ENCODE measurements at places on chromosomes 7 and 10.

GRCh38 chr7:77368974-77369373 lies 47.2 kb downstream of the GSAP start:
- DNase-seq: no peak

- no peak for DNase-seq
Measured at GRCh38 chr7:88539518-88539917, 220.0 kb upstream of the ZNF804B start.

GRCh38 chr10:97196223-97197029 lies 10.7 kb upstream of the SLIT1 start:
- peak; percentile 60 for DNase-seq

- no peak for DNase-seq
Measured at GRCh38 chr7:158266426-158266816, 321.2 kb downstream of the PTPRN2 start.

DNA sequence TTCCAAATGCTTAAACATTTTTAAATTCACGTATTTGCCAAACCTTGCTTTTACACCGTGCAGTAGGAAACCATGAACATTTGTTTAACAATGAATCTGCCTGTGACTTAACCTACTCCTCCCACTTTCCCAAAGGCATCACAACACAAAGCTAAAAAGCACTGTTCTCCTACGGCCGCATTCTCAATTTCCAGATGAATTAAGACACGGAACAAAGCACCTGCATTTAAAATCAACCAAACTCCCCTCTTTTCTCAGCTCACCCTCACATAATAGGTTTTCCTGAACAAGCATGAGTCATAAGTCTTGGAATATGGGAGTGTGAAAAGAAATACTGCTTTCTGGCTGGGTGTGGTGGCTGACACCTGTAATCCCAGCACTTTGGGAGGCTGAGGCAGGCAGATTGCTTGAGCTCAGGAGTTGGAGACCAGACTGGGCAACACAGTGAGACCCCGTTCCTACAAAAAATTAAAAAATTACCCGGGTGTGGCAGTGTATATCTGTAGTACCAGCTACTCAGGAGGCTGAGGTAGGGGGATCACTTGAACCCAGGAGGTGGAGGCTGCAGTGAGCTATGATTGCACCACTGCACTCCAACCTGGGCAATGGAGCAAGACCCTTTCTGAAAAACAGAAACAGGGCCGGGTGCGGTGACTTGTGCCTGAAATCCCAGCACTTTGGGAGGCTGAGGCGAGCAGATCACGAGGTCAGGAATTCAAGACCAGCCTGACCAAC lies 51.7 kb upstream of the CYTH3 start:
- DNase-seq: no peak

- DNase-seq: no peak
Measured at GRCh38 chr7:159033473-159033825, 111.2 kb downstream of the VIPR2 start.

- DNase-seq: no peak
Measured at GRCh38 chr10:13352519-13352918, 4.4 kb upstream of the SEPHS1 start.

GRCh38 chr10:34941471-34942357 lies 126.6 kb upstream of the PARD3 start:
- DNase-seq: no peak

- no peak for DNase-seq
Measured at GRCh38 chr7:143460271-143460979, 17.2 kb downstream of the TAS2R60 start.

DNA sequence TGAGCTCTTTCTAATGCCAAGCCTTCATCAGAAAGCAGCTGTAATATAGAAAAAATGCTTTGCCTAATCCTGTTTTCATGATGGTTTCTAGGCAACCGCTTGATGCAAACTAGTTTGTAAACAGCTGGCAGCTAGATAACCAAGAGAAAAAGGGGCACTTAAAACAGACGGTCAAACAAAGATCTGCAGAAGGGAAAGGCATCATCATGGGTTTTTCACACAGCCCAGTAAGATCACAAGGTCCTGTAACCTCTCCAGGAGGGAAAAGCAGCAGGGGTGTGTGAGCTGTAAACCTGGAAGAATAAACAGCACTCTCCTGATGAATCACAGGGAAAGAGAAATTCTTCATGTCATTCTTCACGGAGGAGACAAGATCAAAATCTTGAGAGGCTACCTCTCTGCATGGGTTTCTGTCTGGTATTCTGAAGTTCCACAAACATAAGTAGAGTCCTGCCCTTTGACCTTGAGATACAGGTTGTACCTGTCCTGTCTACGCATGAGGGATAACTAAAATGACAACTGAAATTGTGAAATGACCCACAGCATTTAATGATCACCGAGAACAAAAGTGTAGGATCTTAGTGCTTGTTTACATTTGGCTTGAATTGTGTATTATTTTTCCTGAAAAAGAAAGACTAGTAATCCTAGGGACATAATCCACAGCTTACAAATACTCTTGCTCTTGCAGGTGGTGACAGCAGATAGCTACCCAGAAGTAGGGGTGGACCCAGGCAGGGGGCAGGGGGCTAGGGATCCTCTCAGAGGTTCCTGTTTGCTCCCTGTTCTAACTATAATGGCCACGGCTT lies 48.0 kb downstream of the CREB3L2 start:
- peak; percentile 59 for DNase-seq

- no peak for DNase-seq
Measured at GRCh38 chr10:83165265-83165664, 974.0 kb upstream of the GHITM start.

- DNase-seq: no peak
Measured at GRCh38 chr10:119687192-119688032, 36.2 kb downstream of the BAG3 start.

DNA sequence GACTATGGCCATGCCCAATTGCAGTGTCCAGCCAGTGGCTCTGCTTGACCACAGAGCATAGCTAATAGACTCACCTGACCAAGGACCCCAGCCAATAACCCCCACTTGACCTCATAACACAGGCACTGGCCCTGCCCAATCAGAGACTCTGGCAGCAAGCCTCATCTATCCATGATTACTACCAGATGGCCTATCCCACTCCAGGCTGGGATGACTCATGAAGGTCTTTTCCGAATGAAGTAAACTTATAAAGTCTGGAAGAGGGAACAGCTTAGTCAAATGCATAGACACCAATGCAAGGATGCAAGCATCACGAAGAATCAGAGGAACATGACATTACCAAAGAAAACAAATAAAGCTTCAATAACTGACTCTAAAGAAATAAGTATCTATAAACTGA lies 141.4 kb downstream of the TMEM168 start:
- DNase-seq: no peak

DNA sequence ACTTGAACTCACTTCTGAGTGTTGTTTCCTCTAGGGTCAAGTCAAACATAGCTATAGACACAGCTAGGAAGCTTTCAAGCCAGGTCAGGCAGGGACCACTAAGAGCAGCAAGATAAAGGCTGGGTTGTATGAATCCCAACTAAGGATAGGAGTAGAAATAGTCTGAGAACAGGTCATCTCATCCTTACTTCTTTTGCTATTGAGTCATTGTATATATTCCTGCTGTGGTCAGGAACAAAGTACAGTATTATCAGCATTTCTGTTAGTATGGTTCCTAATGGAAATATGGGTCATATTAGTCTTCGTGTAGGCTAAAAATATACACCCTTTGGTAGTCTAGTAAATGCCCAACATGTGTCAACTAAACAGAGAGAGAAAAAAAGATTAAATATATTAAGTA lies 145.3 kb downstream of the BTAF1 start:
- no peak for DNase-seq
